ENCODE measurements at places on chromosomes 12 and 14. TPM values are rescaled to one million over a fixed set of nuclear protein-coding genes. Genes with fewer than 3 reads are reported as not detected.

DNA sequence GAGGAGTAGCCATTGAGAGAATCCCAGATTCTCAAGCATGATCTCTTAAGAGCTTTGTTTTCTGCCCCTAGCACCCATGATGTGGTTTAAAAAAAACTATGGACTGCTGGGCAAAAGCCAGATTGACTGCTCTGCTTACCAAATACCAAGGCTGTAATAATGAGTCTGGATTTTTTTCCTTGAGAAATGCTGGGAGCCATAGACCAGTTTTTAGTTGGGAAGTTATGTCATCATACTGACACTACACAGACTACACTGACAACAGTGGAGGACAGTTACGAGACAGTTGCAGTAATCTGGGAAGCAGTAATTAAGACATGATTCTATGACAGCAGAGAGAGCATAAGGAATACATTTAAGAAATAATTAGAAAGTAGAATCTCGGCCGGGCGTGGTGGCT, 35.8 kb downstream of the SPATA7 start:
- no peak for DNase-seq

- no peak for DNase-seq
Measured at GRCh38 chr14:81729622-81730021, 196.0 kb upstream of the SEL1L start.

GRCh38 chr12:75976913-75977312, 54.7 kb downstream of the PHLDA1 start:
- no peak for DNase-seq

DNA sequence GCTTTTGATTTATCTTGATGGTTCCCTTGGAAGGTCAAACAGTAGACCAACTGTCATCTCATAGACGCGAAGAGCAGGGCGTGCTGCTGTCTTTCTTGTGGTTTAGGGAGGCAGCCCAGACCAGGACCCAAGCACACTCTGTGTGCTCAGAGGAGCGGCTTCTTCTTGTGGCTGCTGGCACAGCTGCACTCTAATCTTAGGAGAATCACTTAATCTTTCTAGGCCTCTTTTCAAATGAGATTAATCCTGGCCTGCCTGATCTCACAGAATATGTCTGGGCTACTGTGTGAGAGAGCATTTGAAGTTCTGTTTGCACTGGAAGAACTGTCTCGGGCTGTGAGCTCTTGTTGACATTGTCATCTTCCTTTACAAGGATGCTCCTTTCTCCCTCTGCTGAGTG, 60.0 kb upstream of the TRAF3 start:
- DNase-seq: no peak

- DNase-seq: peak; percentile 64
Measured at GRCh38 chr14:24146453-24146977, at the start of gene PSME2. Gene PSME2, minus strand, starts transcription at chr14:24146610. Its CDS starts 29 bp downstream, at chr14:24146581.

DNA sequence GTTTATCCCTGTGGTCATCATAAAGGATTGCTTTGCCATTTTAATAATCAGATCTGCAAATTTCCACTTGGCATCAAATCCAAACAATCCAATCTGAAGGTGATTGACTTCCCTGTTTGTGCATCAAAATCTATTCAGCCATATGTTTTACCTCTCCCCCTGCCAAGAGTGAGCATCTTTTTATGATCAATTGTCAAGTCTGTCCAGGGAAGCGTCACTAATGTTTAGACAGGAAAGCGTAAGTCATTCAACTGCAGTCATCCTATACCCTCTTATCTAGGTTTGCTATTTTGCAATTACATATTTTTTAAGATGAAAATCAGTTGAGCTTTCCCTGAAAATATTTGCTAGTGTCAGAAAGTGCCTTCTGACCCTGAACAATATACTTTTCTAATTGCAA, 1224.1 kb upstream of the SEL1L start:
- no peak for DNase-seq

DNA sequence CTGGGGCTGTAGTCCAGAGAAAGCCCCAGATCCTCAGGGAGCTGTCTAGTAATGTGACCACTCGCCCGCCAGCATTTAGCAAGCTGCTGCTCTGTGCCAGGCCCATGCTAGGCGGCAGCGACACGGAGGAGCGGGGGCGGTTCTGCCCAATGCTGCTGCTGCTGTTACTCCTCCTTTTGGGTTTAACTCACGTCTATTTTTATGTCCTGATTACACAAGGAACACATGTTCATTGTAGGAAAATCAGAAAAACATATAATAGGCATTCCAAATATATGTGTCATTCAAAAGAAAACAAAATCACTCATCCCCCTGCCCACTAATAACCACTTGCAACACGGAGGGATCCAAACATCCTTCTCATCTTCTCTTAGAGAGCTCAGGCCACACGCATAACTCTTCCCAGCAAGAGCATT, 30.4 kb downstream of the CCDC92 start:
- DNase-seq: no peak

DNA sequence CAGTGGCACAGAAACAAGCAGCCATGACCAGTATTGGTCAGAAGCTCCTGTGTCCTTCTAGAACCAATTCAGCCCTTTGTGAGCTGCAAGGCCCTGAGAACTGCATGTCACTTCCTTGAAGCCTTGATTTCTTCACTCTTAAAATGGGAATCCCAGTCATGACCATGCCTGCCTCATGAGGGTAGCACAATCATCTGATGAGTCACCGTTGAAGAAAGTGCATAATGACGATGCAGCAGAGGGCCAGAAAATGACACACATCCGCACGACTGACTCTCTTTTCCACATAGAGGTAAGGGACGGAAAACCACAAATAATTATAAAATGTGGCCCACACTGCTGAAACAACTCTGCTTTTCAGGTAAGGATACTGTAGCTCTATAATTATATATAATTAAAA, 777.4 kb downstream of the BCL11B start:
- DNase-seq: no peak

- no peak for DNase-seq
Measured at GRCh38 chr12:47376927-47377326, 297.2 kb upstream of the AMIGO2 start.

- no peak for DNase-seq
Measured at GRCh38 chr12:2195085-2195484, 142.3 kb downstream of the CACNA1C start.

DNA sequence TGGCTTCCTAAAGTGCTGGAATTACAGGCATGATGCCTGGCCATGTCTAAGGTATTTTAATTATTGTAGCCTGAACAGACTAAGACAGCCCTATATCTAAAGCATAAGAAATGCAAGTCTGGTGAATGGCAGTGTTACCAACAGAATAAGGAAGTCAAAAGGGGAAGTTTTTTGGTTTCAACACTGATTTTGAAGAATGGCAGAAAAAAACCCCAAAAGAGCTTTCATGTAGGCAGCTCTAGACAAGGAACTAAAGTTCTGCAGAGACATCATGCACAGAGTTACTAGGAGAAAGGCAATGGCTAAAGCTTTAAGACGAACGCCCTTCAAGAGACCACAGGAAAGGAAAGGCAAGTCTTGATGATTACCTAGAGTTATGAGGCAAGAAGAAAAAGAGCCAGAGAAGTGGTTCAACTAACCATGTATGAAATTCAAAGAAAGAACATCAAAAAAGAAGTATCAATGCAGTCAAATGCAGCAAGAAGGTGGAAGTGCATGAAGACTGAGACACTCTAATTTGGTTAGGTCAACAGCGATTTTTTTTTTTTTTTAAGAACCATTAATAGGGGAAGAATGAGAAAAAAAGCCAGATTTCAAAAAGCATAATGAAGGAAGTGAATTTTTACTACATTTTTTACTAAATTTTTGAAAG, 50.8 kb downstream of the RPS6KA5 start:
- no peak for DNase-seq

- no peak for DNase-seq
Measured at GRCh38 chr12:44816446-44817017, 59.6 kb downstream of the NELL2 start.

- no peak for DNase-seq
Measured at GRCh38 chr12:120055231-120056000, 61.1 kb downstream of the RAB35 start.

- no peak for DNase-seq
Measured at GRCh38 chr14:20469890-20470602, 840 bp downstream of the PNP start.

DNA sequence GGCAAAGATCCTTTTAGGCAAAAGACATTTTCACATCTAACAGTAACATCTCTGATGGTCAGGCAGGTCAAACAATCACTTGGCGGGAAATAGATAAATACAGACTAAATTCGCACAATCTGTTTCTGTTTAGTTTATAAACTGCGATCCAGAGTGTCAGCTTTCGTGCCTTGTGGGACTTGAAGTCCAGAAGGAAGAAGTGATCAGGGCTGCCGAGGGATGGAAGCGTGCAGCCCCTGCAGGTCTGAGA, 245 bp upstream of the BRMS1L start:
- DNase-seq: no peak

GRCh38 chr12:13583630-13584029, 387.1 kb downstream of the EMP1 start:
- no peak for DNase-seq

DNA sequence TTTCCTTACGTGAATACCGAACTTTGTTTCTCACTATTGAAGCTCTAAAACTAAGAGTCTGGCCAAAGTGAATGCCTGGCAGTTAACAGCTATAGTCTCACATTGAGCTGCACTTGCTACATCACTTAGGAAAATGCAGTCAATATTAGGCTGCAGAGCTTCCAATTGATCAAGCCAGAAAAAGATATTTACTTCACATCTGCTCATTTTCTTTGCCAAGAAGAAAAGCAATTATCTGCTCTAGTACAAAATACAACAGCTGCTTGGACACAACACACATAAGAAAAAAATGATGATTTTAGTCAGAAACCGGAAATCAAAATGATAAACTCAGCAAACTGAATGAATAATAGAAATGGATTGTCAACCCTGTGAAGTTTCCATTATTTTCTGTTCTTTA, 45.4 kb downstream of the TMTC1 start:
- no peak for DNase-seq

- DNase-seq: no peak
Measured at GRCh38 chr14:59919570-59920377, at the start of gene LRRC9. Gene LRRC9, plus strand, starts transcription at chr14:59920144.

GRCh38 chr12:66403746-66404145, 101.5 kb downstream of the HELB start:
- no peak for DNase-seq

DNA sequence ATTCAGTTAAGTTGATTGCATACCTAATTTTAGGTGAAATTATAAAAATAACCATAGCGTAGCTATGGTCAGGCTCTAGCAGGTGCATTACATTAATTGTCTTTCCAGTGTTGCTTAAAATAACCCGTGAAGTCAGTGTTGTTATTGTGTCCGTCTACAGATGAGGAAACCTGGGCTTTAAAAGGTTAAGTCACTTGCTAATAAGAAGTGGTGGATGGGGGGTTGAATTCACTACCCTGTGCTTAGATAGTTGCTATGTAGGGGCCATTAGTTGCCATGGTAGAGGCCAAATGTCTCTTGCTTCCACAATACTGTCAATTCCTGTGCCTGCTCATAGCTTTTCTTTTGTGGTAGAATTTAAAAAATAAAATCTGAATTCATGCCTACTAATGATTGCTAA, 174.8 kb downstream of the PELI2 start:
- no peak for DNase-seq

GRCh38 chr12:94677778-94678177, 27.4 kb upstream of the TMCC3 start:
- DNase-seq: no peak

GRCh38 chr12:108649126-108649525, 15.4 kb upstream of the SELPLG start:
- no peak for DNase-seq

DNA sequence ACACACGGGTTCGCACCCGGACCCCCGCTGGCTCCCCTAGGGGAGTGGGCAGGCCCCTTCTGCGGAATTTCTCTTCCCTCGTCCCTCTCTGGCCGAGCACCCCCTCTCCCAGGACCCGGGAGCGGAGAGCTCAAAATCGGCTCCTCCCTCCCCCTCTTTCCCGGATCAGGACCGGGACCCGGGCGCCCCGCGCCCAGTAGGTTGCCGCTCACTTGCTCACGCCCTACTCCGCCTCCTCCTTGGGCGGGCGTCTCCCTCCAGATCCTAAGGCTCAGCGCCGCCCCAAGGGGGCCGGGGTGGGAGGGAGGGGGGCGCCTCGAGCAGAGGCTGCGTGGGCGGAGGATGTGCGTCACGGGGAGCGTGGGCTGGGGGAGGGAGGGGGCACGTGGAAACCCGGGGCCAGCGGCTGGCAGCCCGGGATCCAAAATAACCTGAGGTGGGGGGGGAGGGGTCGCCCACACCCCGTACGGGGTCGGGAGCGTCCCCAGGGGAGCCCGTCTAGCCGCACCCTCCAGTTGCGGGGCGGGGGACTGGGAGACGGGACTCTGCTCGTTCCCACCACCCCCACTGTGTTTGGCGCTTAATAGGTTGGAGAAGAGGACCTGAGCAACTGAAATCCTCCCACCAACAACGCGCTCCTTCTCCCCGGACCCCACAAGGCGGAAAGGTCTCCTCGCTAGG, 1.8 kb upstream of the NAB2 start:
- peak; percentile 61 for DNase-seq

GRCh38 chr12:129101816-129102215, 248.5 kb downstream of the GLT1D1 start:
- DNase-seq: no peak

DNA sequence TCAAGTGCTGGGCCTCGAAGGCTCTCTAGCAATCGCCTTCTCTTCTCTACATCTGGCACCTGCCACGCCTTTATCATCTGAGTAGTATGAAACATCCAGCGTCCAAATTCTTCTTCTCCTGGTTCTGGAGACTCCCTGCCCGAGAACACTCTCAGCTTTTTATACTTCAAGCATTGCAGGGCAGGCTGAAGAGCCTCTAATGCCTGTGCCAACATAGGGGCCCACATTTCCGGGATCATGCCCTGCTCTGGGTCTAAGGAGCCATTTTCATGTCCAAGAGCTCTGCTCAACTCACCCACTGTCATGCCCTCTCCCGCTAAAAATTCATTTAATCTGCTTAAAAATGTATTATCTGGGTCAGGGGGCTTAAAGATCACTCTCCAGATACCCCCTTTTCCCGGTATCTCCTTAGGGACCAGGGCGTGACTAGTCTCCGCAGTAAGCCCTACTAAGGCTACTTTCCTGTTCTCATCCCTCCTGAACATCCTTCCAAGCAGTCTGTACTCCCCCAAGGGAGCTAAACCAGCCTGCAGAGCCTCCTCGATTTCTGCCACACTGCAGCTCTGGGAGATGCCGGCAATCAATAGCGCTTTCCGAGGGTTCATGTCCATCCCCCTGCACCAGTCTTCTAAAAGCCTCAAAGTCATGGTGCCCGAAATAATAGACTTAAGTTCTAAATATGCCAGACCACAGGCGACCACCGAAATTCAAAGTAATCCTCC, 940 bp downstream of the MOAP1 start:
- no peak for DNase-seq

The TAS2R13 gene
- total RNA-seq: not detected

The NKX2-1 gene
- total RNA-seq: not detected

The SPX gene
- total RNA-seq: not detected

The SOAT2 gene
- not detected for total RNA-seq

The A2M gene
- total RNA-seq: 43.9 TPM

The POU6F1 gene
- total RNA-seq: 5.9 TPM

The LBHD2 gene
- total RNA-seq: not detected

The BIN2 gene
- 2.8 TPM for total RNA-seq

The FOXN4 gene
- not detected for total RNA-seq

The JKAMP gene
- total RNA-seq: 47.4 TPM

The NRL gene
- total RNA-seq: 2.9 TPM

The DLST gene
- total RNA-seq: 69.2 TPM

The LRFN5 gene
- total RNA-seq: 1.3 TPM

The MLF2 gene
- total RNA-seq: 158 TPM

The SSPN gene
- 0.99 TPM for total RNA-seq
